ENCODE measurements at places on chromosomes 6 and 20. TPM values are rescaled to one million over a fixed set of nuclear protein-coding genes. Genes with fewer than 3 reads are reported as not detected.

DNA sequence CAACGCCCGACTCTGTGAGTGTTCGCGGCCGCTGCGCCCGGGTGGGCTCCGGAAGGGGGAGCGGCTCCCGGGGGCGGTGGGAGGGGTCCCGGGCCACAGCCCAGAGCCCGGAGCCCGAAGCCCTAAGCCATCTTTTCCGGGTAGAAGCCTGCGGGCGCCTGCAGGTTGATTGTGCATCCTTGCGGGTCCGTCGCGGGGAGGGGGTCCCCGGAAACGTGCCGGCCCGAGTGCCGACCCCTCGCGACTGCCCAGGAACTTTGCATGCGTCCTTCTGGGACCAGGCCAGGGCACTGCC, 413 bp downstream of the PTPRA start:
- H3K4me1 ChIP-seq = no peaks in the 10 kb centered on the region
- peak overlapping the region; percentile 84 for H3K27ac ChIP-seq
- H3K36me3 ChIP-seq = no peaks in the 10 kb centered on the region
- peak overlapping the region; percentile 93 for H3K4me3 ChIP-seq
- DNase-seq = no peak

DNA sequence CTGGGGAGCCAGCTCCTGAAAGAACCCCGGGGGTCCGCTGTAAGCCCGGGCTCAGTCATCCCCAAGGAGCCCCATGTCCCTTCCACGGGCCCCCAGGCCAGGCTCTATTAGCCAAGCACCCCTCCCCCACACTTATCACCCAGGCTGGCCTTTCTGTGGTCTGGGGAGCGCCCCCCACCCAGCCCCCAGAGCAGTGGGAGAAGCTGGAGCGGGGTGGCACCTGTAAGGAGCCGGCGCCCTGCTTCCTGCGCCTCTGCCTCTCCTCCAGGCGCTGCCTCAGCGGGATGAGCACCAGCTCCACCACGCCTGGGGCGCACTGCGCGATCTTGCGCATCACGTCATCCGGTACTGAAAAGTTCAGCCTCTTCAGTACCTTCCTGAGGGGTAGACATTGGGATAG, 2.3 kb downstream of the SPEF1 start:
- no peaks in the 10 kb centered on the region for H3K27me3 ChIP-seq
- no peak for DNase-seq
- H3K4me3 ChIP-seq = no peak overlapping the region
- no peak overlapping the region for H3K27ac ChIP-seq
- no peaks in the 10 kb centered on the region for H3K36me3 ChIP-seq

GRCh38 chr6:98041921-98042320, 758.9 kb upstream of the MMS22L start:
- no peak overlapping the region for H3K27ac ChIP-seq
- H3K4me3 ChIP-seq = no peak overlapping the region
- DNase-seq = no peak
- no peaks in the 10 kb centered on the region for H3K36me3 ChIP-seq
- no peaks in the 10 kb centered on the region for H3K27me3 ChIP-seq
- no peaks in the 10 kb centered on the region for H3K4me1 ChIP-seq

DNA sequence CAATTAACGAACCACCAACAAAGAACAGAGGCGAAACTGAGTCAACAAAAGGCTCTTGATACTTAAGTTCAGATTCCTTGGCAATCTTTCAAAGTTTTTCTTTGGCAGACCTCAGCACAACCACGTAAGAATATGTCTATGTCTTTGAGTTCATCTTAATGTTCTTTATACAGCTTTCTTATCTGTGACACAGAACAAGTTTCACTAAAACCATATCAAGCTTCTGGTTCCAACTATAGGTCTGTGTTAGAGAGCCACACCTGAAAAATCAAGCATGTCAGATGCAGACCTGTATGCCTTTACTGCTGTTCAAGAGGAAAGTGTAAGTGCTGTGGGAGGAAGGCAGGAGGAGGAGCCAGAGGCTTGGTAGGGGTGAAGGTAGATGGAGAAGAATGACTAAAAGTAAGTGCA, 271.3 kb downstream of the KHDC1L start:
- no peak overlapping the region for H3K27ac ChIP-seq
- peaks cover 4% of the 10 kb centered on the region for H3K4me1 ChIP-seq
- DNase-seq = no peak
- H3K4me3 ChIP-seq = no peak overlapping the region
- H3K27me3 ChIP-seq = no peaks in the 10 kb centered on the region
- no peaks in the 10 kb centered on the region for H3K36me3 ChIP-seq

DNA sequence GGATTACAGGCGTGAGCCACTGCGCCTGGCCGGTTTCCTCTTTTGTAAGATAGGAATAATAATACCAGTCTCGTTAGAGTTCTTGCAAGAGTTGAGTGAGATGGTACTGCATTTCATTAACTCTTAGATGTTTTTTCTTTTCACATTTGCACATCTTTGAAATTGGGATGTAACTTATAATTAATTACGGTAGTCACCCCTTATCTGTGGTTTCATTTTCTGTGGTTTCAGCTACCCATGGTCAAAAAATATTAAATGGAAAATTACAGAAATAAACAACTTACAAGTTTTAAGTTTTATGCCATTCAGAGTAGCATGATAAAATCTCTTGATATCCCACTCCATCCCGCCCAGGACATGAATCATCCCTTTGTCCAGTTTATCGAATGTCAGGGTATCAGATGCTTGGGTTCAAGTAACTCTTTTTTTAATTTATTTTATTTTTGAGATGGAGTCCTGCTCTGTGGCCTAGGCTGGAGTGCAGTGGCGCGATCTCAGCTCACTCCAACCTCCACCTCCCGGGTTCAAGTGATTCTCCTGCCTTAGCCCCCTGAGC, 15.4 kb downstream of the PTK7 start:
- H3K4me1 ChIP-seq = no peaks in the 10 kb centered on the region
- DNase-seq = no peak
- no peaks in the 10 kb centered on the region for H3K36me3 ChIP-seq
- H3K27me3 ChIP-seq = no peaks in the 10 kb centered on the region
- H3K4me3 ChIP-seq = no peak overlapping the region

DNA sequence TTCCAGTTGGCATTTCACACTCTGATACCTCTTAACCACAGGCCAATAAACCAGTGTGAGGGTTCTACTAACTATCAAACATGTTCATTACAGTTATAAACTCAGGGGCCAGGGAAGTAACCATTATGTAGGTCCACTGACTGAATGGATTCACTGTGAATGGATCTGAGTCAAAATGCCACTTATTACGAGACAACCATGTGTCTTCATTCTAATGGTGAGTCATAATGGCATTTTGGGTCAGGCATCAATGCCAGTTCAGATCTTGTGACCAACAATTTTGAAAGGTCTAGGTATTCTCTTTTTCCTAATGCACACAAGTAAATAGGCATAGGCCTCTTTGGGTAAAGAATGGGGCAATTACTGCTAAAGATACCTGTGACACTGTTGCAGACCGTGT, 112.2 kb upstream of the HEY2 start:
- H3K4me3 ChIP-seq = no peak overlapping the region
- no peaks in the 10 kb centered on the region for H3K36me3 ChIP-seq
- no peaks in the 10 kb centered on the region for H3K4me1 ChIP-seq

DNA sequence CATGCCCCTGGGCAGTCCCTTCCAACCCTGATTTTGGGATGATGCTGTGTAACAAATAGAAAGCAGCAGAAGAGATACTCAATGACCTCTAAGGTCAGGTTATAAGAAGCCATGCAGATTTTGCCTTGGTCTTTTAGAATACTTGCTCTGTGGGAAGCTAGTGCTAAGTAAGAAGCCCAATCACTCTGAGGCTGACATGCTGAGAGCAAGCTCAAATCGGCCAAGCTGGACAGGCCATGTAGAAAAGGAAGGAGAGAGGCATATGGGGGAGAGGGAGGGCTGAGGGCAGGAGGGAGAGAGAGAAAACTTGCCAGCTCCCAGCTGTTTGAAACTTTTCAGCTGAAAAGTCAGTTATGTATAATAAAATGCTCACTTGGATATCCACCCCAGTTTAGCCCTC, 1021.6 kb upstream of the MAP3K7 start:
- DNase-seq = no peak
- no peaks in the 10 kb centered on the region for H3K36me3 ChIP-seq
- H3K27me3 ChIP-seq = no peaks in the 10 kb centered on the region
- no peak overlapping the region for H3K4me3 ChIP-seq
- no peaks in the 10 kb centered on the region for H3K4me1 ChIP-seq

DNA sequence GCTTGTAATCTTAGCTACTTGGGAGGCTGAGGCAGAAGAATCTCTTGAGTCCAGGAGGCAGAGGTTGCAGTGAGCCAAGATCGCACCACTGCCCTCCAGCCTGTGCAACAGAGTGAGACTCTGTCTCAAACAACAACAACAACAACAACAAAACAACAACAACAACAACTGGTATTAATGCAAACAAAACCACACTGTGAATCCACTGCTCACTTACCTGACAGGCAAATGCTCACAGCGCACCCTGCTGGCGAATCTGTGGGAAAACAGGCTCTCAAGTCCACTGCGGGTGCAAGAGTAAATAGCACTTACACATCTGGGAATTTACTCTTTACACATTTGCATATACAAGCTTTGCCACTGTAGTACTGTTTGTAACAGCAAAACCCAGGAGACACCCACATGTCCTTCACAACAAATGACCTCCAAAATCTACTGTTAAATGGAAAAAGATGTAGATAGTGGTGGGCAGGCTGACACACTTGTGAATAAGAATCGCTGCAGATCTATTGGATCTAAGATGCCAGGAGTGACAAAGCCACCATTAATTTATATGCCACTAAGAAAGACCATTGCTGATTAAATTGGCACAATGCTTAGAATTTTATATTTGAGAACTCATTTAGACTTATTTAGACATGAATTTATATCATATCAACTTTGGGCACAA, 29.3 kb downstream of the NSFL1C start:
- H3K36me3 ChIP-seq = no peaks in the 10 kb centered on the region
- no peak overlapping the region for H3K4me3 ChIP-seq
- no peak overlapping the region for H3K27ac ChIP-seq
- no peaks in the 10 kb centered on the region for H3K27me3 ChIP-seq

ETV7 gene
- 1.0 TPM for total RNA-seq

Data from tibial nerve (tissue), 4 donors.